ENCODE measurements at places on chromosomes 12 and 14.

DNA sequence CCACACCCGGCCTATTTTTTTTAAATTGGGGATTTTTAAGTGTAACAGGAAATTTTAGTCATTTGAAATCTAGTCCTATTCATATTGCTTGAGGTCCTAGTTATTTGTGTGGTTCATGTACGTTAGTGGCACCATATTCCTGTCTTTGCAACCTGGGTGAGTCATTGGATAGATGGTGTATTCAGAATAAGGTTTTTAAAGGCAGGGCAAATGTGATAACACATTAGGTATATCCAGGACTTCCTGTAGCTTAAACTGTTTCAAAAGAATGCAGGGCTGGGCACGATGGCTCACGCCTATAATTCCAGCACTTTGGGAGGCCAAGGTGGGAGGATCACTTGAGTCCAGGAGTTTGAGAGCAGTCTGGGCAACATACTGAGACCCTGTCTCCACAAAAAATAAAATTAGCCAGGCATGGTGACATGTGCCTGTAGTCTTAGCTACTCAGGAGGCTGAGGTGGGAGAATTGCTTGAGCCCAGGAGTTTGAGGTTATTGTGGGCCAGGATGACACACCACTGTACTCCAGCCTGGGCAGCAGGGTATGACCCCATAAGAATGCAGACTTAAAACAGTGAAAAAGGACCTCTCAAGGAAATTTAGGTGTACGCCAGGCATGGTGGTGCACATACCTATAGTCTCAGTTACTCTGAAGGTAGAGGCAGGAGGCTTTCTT is 8.1 kb downstream of the ATP6V0A2 start:
- no peak for DNase-seq

DNA sequence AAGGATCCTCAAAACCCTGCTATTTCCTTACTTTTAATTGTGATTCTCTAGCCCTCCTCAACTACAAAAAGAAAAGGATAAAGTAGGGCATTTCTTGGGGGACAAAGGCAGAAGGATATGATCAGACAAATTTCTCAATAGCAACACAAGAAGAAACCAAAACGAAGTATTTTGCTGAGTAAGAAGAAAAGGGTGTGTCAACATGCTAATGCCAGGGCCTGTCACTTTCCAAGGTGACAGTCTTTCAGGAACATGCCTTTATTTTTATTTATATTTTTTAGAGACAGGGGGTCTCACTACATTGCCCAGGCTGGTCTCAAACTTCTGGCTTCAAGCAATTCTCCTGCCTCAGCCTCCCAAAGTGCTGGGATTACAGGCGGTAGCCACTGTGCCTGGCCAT is 39.8 kb downstream of the CBX5 start:
- DNase-seq: no peak

DNA sequence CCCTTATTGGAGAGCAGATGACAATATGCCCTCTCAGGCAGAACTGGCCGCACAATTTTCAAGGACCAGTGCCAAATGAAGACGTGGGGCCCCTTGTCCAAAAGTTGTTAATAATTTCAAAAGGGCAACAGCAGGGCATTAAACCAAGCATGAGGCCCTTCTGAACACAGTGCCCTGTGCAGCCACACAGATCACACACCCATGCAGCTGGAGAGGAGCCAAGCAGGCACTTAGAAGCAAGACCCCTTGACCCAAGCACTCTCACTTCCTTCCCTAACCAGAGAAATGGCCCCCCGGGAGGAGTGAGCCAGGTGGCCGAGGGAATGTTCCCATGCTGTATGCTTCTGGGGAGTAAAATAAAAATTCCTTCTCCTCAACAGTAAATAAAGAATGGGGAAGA is 114.0 kb upstream of the TMPO start:
- no peak for DNase-seq

DNA sequence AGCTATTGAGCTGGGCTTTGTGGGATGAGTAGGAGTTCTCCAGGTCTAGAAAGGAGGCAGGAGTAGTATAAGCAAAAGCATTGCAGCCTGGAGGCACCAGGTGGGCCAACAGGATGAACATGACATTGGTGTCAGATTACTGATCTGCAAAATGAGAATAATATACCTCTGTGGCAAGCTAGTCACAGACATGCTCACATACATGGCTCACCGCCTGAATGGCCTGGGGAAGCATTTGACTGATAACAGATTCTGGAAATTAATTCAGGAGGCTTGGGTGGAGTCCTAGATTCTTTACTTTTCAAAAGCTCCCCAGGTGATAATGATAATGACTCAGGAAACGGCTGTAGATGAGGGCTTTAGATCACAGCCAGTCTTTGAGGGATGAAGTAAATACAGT is 709 bp downstream of the TCL1B start:
- DNase-seq: peak; percentile 29

DNA sequence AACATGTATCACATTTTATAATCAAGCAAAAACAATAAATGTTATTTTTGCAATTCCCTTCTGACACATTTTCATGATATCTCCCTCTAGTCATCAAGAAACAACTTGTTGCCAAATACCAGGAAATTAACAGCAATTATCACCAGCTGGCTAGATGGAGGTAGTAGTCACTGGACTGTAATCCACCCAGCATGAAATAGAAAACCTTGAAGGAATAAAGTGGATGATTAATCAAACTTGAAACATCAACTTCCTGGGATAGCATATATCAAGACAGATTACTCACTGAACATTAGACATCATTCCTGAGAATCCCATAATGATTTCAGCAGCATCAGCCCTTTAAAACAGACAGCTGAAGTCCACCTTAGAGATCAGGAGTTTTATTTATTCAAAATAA is 259.0 kb downstream of the CCDC59 start:
- DNase-seq: no peak

- DNase-seq: no peak
These were observed 24.4 kb upstream of the ITGA5 start for GRCh38 chr12:54443446-54443845.

- peak; percentile 73 for DNase-seq
These were observed 10.9 kb upstream of the MYL2 start for GRCh38 chr12:110931315-110931728.

DNA sequence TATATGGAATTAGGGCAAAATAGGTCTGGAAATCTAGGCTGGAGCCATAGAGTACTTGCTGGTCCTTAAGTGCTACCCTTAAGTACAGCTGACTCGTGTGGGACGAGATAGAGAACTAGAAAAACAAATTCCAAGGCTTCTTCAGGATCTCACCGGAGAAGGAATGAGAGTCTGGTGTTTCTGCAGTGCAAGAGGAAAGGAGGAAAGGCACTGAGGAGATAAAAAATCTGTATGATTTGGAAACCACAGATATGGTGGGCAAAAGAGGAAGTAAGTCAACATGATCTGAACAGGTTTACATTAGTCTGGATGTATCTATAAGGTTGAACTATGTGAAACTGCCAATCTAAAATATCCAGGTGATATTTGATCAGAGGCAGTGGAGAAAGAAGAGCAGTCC is 134.4 kb upstream of the SOX5 start:
- DNase-seq: no peak

- DNase-seq: no peak
These were observed 66.2 kb downstream of the IRF2BPL start for GRCh38 chr14:76962303-76962660.

DNA sequence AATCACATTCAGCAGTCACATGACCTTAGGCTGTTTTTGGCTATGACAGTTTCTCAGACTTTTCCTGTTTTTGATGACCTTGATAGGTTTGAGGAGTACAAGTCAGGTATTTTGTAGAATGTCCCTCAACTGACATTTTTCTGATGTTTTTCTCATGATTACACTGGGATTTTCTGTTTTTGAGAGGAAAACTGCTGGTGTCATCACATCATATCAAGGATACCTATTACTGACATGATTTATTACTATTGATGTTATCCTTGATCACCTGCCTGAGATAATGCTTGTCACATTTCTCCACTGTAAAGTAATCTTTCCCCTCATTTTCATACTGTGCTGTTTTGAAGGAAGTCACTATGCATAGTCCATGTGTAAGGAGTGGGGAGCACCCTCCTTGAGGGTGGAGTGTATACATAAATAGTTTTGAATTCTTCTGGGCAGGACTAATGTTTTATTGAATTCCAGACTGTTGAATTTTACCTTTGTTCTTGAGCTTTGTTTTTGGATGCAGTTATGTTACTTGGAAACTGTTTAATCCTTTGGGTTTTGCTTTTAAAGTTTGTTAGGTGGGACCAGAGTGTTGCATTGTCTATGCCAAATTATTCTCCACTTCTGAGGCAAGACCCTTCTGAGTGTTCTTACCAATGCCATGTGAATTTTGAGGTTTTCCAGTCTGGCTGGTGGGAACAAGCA is 444.5 kb upstream of the FAR2 start:
- no peak for DNase-seq

DNA sequence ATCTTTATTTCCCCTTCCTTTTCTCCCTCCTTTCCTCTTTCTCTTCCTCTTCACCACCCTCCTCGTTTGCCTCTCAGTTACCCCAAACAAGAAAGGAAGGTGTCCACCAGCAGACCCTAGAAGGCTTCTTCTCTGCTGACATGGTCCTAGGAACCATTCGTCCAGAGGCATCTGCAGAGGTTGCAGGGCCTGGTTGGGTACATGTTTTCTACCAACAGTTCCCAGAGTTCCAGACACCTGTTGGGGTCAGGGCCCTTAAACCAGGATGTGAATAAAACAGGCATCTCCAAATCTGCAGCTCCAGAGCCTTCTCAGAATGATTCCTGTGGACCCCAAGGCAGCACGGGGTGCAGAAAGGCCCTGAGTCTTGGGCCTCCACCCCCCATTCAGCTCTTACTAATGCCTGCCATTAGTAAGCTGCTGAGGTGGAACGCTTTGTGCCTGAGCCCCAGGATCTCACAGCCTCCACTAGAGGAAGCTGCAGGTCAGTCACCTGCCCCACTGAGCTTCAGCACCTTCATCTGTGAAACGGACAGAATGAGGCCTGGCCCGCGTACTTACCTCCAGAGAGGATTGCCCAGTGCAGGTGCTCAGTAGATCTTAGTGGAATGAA is 130.4 kb downstream of the DICER1 start:
- DNase-seq: peak; percentile 23

DNA sequence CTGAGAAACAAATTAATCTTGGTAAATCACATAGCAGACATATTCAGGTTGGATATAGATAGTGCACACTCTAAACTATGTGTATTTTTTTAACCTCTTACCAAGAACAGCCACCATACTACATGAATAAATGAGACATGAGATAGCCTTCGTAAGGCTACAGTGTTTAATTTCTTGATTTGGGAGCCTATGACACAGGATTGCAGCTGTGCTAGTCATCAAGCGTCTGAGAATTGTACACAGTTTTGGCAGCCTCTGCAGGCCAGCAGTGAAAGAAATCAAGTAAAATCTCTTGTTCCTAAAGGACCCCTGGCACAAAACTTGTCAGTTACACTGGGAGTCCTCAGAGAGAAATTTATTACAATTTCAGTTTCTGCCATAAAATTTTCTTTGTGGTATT is 236.1 kb downstream of the C12orf50 start:
- no peak for DNase-seq

DNA sequence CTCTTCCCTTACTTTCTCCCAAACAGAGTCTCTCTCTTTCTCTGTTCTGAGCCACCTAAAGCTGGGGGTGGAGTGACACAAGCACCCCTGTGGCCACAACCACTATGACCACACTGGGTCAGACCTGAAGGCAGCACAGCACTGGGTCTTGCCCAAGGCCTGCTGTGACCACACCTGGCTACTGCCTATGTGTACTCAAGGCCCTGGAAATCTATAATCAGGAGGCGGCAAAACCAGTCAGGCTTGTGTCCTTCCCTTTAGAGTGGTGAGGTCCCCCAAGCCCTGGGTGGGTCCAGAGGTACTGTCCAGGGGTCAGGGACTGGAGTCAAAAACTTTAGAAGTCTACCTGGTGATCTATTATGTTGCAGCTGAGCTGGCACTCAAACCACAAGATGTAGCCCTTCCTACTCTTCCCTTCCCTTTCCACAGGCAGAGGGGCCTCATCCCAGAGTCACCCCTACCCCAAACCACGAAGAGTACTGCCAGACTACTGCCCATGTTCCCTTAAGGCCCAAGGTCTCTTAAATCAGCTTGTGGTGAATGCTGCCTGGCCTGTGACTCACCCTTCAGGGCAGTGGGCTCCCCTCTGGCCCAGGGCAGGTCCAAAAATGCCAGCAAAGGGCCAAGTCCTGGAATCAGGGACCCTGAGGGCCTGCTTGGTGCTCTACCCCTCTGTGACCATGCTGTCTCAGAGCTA is 179.8 kb upstream of the DYRK2 start:
- no peak for DNase-seq

GRCh38 chr12:2853626-2854025 is 3.2 kb downstream of the TEX52 start:
- peak; percentile 59 for DNase-seq
